Heart right ventricle (tissue), 16 donors: ENCODE measurements at places on chromosomes 13 and 19. TPM values are rescaled to one million over a fixed set of nuclear protein-coding genes. Genes with fewer than 3 reads are reported as not detected.

GRCh38 chr19:33124207-33125098 lies 7.5 kb upstream of the WDR88 start:
- no peaks in the 10 kb centered on the region for H3K27me3 ChIP-seq
- H3K4me3 ChIP-seq, result no peak overlapping the region
- DNase-seq, result no peak
- no peak overlapping the region for H3K27ac ChIP-seq
- H3K36me3 ChIP-seq, result peaks cover 91% of the 10 kb centered on the region

DNA sequence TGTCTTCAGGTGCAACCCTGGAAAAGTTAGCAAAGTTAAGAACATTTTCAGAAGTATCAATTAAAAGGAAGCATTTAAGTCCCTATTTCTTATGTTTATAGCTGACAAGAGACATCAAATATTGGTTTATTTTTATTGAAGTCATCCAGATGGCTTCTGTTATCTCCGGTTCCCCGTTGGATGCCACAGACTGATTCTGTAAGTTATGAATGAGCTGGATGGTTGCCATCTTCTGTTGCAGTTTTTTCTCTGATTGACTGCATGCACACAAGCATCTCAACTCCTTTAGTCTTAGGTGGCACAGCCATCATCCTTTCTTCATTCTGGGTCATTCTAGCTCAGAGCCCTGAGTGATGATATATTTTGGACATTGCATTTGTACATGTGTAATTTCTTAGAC lies 10.6 kb upstream of the OXGR1 start:
- DNase-seq, result no peak
- H3K27ac ChIP-seq, result no peak overlapping the region
- no peaks in the 10 kb centered on the region for H3K36me3 ChIP-seq
- no peak overlapping the region for H3K4me3 ChIP-seq
- no peaks in the 10 kb centered on the region for H3K4me1 ChIP-seq

DNA sequence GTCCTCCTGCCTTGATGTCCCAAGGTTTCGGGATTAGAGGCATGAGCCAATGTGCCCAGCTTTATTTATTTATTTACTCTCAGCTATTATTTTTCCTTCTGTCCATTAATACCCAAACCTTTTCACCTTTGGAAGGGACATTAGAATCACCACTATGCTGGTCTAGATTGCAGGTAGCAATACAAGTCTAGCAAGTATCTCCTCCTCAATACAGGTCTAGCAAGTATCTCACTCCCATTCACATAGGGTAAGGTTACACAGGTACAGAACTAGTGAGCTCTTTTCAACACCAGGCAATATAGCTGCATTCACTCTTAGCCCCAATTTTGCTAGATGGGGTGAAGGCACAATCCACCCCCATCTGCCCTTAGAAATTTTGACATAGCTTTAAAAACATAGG lies 17.4 kb upstream of the SPRYD7 start:
- no peak overlapping the region for H3K27ac ChIP-seq
- H3K27me3 ChIP-seq, result no peaks in the 10 kb centered on the region
- H3K36me3 ChIP-seq, result no peaks in the 10 kb centered on the region
- H3K4me3 ChIP-seq, result no peak overlapping the region

GRCh38 chr19:3386447-3387234 lies 20.3 kb downstream of the NFIC start:
- peaks cover 25% of the 10 kb centered on the region for H3K36me3 ChIP-seq
- H3K27ac ChIP-seq, result peak overlapping the region; percentile 80
- no peaks in the 10 kb centered on the region for H3K27me3 ChIP-seq
- H3K4me3 ChIP-seq, result no peak overlapping the region
- H3K4me1 ChIP-seq, result peaks cover 83% of the 10 kb centered on the region

GRCh38 chr19:10699650-10700335 lies 1.4 kb upstream of the QTRT1 start:
- no peaks in the 10 kb centered on the region for H3K36me3 ChIP-seq
- H3K27ac ChIP-seq, result no peak overlapping the region
- H3K4me1 ChIP-seq, result peaks cover 29% of the 10 kb centered on the region
- no peak overlapping the region for H3K4me3 ChIP-seq

- no peak overlapping the region for H3K27ac ChIP-seq
- DNase-seq, result no peak
- no peaks in the 10 kb centered on the region for H3K4me1 ChIP-seq
- no peak overlapping the region for H3K4me3 ChIP-seq
- no peaks in the 10 kb centered on the region for H3K36me3 ChIP-seq
- H3K27me3 ChIP-seq, result no peaks in the 10 kb centered on the region
These were observed 245.3 kb upstream of the HTR2A start for GRCh38 chr13:47142105-47142504.

DNA sequence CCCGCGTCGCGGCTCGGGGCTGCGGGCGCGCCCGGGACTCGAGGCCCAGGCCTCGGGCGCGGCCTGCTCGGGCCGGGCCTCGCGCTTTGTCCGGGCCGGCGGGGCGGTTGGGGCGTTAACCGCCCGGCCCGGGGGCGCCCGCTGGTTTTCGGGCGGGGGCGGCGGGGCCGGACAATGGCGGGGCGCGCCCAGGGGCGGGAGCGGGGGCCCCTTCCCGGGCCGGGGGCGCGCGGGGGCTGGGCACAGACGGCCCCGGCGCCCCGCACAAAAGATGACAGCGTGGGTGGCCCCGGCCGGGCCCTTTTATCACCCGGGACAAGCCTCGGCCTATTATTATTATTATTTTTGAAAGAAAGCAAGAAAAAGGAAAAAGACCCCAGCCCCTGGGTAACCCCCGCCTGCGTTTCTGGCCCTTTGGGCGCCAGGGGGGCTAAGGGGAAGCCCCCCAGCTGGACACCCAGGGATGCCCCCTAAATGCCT lies 419 bp downstream of the KDM4B start:
- peaks cover 53% of the 10 kb centered on the region for H3K4me1 ChIP-seq
- H3K27me3 ChIP-seq, result no peaks in the 10 kb centered on the region
- no peaks in the 10 kb centered on the region for H3K36me3 ChIP-seq

- peaks cover 26% of the 10 kb centered on the region for H3K27me3 ChIP-seq
- H3K4me1 ChIP-seq, result no peaks in the 10 kb centered on the region
- H3K27ac ChIP-seq, result no peak overlapping the region
- no peak overlapping the region for H3K4me3 ChIP-seq
- no peak for DNase-seq
- H3K36me3 ChIP-seq, result no peaks in the 10 kb centered on the region
These were observed 52.5 kb downstream of the FLT3 start for GRCh38 chr13:28047757-28048388.

- H3K36me3 ChIP-seq, result no peaks in the 10 kb centered on the region
- peaks cover 23% of the 10 kb centered on the region for H3K4me1 ChIP-seq
- no peaks in the 10 kb centered on the region for H3K27me3 ChIP-seq
- H3K4me3 ChIP-seq, result peak overlapping the region; percentile 32
These were observed 8.6 kb downstream of the TNFAIP8L1 start for GRCh38 chr19:4647676-4648644.

DNA sequence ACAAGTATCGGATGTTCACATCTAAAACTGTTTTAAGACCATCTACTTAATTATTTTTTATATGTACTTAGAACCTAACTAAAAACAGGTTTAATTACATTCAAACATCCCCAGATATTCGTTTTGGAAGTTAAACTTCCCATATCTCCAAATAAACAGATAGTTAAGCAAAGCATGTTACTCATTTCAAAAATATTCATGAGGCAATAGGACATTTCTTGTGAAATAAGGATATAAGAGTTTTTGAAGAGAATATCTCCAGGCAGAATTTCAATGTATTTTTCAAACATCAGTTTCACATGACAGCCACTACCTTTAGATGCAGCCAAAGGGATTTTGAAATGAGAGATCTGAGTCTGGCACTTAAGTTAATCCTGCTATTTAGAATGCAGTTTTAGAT lies 697.5 kb downstream of the SLITRK1 start:
- no peaks in the 10 kb centered on the region for H3K27me3 ChIP-seq
- DNase-seq, result no peak
- no peaks in the 10 kb centered on the region for H3K4me1 ChIP-seq
- H3K36me3 ChIP-seq, result no peaks in the 10 kb centered on the region
- no peak overlapping the region for H3K4me3 ChIP-seq

DNA sequence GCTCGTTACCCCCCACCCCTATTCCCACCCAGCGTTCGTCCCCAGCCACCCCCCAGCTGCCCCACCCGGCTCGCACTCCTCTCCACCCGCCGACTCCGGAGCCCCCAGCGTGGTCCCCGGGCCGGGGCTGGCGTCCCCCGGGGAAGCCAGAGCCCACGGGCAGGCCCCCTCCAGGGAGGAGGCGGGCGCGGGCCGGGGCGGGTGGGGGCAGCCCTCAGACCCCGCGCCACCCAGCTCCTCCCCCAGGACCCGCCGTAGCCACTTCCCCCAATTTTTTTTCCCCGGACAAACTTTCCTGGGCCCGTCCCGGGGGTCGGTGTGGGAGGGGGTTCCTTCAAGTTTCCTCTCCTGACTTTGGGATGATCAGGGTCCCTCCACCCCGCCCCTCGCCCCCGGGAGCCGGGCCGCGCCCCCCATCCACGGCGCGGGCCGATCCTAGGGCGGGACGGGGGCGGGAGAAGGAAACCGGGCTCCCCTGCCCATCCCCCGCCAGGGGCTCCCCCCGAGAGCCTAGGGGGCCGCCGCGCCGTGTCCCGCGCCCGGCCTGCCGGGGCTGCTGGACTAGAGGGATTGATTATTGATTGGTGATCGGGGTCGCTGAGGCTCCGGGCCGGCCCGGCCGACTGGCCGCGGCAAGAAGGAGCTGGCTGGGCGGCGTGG lies 927 bp upstream of the TSHZ3 start:
- peak overlapping the region; percentile 83 for H3K4me3 ChIP-seq
- peaks cover 37% of the 10 kb centered on the region for H3K27me3 ChIP-seq
- peaks cover 46% of the 10 kb centered on the region for H3K4me1 ChIP-seq

- H3K36me3 ChIP-seq, result no peaks in the 10 kb centered on the region
- H3K27me3 ChIP-seq, result no peaks in the 10 kb centered on the region
- peaks cover 94% of the 10 kb centered on the region for H3K4me1 ChIP-seq
These were observed 11.4 kb downstream of the NFIX start for GRCh38 chr19:13006431-13007281.

DNA sequence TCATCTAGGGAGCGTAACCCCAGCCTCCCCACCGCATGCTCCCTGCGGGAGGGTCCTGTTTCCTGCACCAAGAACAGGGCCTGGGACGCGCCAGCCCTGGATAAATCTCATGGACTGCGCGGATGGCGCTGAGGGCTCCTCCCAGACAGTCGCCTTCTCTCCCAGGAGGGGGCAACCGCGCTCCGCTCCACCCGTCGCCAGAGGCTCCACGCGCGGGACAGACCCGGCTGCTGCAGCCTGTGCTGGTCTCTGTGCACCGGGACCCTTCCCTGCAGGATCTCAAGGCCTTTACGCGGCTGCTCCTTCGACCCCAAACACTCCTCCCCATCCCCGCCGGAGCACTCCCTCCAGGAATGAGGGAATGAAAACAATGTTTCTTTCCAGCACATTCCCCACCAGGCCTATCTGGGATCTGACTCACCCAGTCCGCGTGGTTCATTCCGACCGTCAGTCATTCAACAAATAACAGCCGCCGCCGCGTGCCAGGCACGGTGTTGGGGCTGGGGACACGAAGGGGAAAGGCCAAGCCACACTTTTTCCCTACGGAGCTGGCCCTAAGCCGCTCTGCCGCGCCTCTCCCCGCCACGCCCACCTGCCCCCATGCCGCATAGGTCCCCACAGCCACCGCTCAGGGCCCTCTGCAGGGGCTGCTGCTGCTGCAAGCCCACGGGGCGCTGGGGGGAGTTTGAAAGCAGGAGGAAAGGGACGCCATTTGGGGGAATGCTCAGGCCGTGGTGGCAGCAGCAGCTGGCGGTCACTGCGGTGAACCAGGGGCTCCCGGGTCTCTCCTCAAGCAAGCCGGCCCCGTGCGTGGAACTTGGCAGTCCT lies 6.0 kb downstream of the PNMA8B start:
- H3K4me3 ChIP-seq, result peak overlapping the region; percentile 19
- peak; percentile 45 for DNase-seq
- peaks cover 31% of the 10 kb centered on the region for H3K4me1 ChIP-seq
- no peak overlapping the region for H3K27ac ChIP-seq

GRCh38 chr13:41311406-41312175 lies 524 bp downstream of the NAA16 start:
- H3K4me1 ChIP-seq, result peaks cover 21% of the 10 kb centered on the region
- DNase-seq, result peak; percentile 22
- peak overlapping the region; percentile 89 for H3K27ac ChIP-seq
- peak overlapping the region; percentile 86 for H3K4me3 ChIP-seq
- H3K36me3 ChIP-seq, result no peaks in the 10 kb centered on the region

Gene SH2D3A
- total RNA-seq, result 0.79 TPM

Gene RLN3
- total RNA-seq, result not detected

Gene ATXN8OS
- not detected for total RNA-seq

Gene IGFL3
- not detected for total RNA-seq

Gene TSSK6
- total RNA-seq, result 0.95 TPM

Gene BAX
- total RNA-seq, result 11.5 TPM

Gene ARHGAP45
- total RNA-seq, result 3.1 TPM
